Inflammatory macrophage treated with lipopolysaccharide for 1 hour (primary cell): ENCODE measurements at places on chromosomes 16 and 17.

GRCh38 chr17:43051969-43052368, 26.9 kb downstream of the RND2 start:
- no peak for DNase-seq

DNA sequence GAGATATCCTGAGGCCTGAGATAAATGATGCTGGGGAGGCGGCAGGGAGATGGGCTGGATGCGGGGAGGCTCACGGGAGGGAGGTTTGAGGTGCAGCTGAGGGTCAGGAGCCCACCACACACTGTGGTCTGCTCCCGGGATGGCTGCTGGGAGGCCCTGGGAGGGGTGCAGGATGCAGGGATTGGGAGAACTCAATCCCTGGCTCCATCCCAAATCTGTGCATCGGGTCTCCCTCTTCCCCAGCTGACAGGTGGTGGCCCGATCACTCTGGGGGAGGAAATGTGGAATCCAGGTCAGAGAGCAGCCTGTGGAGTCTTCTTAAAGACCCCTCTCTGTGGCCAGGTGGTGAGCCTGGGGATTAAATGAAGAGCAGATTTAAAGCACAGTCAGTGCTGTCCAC, 12.0 kb downstream of the PHB1 start:
- DNase-seq = no peak

- DNase-seq = no peak
These were observed 41.4 kb upstream of the TEKT1 start for GRCh38 chr17:6872936-6873335.

- no peak for DNase-seq
These were observed 28.5 kb downstream of the CYTH1 start for GRCh38 chr17:78753316-78754250.

- no peak for DNase-seq
These were observed 333 bp upstream of the NOG start for GRCh38 chr17:56593086-56593645.

GRCh38 chr17:3798273-3799180, 2.5 kb downstream of the ITGAE start:
- peak; percentile 65 for DNase-seq

DNA sequence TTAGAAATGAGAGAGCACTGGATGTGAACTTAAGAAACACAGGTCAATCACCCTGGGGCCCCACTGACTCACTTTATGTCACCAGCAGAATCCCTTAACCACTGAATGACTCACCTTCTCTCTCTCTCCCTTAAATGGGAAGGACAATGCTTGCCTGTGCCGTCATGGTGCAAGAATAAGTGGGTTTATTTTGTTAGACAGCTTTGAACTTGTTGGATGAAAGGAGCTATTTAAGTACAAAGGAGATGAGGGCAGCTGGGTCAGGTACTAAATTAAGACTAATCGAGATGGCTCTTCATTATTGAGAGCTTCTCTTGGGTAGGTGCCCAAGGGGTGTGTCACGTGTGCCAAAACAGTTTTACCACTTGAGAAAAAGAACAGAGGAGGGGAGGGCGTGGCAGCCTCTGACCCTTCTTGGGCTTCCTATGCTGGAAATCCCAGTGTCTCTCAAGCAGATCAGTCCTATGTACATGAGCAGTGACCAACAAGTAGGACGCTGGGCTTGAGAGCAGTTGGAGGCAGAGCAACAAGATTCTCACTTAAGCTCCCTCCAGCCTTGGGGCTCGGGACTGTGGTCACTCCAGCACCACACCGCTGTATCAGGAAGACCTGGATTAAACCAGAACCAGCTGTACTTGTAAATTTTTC, 6.7 kb upstream of the KRT31 start:
- peak; percentile 20 for DNase-seq

GRCh38 chr17:64190472-64190871, 60.5 kb upstream of the ERN1 start:
- no peak for DNase-seq

- no peak for DNase-seq
These were observed 36.0 kb downstream of the ACTG1 start for GRCh38 chr17:81476635-81477034.
